ENCODE measurements at places on chromosomes 3 and 15.

DNA sequence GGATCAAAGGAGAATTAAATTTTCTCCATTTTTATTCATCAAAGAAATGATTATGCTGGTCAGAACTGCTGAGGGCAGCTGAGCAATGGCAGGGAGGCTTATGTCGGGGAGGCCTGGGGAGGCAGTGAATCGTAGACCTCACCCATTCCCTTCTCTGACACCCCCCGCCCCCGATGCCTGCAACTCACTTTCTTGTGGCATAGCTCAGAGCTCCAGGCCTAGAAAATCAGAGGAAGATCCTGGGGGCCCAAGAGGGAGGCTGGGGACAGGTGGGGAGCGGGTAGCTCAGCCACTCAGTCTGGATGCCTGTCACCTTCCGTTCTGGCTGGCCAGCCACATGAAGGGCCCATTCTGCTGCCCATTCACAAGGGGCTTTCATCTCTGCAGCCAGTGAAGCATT lies 1.1 kb upstream of the DNAH1 start:
- DNase-seq: no peak

- no peak for DNase-seq
Measured at GRCh38 chr3:134364061-134364935, 9.9 kb downstream of the AMOTL2 start.

DNA sequence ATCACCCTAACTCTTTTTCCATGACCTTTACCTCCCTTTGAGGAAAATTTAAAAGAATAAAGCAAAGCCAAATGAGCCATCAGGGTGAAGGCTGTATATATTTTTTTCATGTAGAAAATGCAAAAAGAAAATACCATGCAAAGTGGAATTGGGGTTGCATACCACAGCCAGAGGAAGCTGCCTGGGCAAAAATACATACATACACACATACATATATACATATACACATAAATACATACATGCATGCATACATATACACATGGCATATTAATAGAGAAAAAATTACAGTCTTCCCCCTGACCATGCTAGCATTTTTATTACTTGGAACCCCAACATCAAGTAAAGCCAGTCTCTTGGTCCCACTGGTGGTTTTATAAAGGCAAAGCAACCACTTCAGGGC lies 63.7 kb upstream of the TMCO5A start:
- DNase-seq: no peak

GRCh38 chr15:67361100-67361499 lies 106.5 kb downstream of the IQCH start:
- DNase-seq: no peak

- DNase-seq: no peak
Measured at GRCh38 chr3:65936908-65937638, 101.6 kb downstream of the MAGI1 start.

GRCh38 chr3:126300001-126300760 lies 57.0 kb downstream of the KLF15 start:
- DNase-seq: no peak

DNA sequence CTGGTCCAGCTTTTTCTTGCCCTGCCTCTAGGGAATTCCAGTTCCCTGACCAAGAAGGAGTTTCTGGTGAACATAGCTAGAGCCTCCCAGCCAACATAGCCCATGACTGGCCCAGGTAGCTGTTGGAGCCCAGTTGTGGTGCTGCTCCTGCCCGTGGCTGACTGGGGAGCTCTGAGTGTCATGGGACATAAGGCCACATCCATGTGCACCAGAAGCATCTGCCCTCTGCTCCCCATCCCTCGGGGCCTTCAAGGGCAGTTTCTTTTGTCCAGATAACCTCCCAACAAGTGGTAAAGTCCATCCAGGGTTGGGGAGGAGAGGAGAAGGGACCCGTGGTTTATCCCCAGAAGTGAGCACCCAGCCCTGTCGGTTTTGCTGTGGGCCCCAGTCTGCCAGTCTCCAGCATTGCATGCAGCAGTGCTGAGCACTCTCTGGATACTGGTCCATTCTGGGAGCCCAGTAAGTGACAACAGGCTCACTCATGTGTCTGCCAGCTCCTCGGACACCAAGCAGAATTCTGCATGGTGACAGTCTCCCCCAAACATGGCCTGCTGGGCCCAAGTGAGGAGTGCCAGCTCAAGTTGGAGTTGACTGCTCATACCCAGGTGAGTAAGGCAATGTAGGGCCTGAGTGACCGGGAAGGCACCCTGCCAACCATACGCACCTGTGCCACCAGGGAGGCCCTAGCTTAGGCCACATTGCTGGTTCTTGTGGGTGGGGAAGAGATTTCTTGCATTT lies 28.8 kb downstream of the ACAA1 start:
- DNase-seq: no peak

DNA sequence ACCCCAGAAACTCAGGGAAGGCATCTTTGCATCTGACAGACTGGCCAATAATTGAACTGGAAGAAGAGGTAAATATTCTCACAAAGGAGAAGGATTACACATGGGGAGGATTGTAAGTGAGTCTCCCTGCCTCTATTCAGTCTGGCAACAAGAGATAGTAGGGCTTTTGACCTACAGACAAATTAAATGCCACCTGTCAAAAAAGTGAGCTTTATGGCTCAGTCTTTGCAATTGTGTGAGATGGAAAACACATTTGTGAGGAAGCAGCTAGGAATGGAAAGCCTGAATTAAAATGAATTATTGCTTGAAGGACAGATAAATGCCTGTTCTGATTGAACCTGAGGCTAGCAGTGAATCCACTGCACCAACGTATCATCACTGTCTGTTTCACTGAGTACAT lies 173.3 kb upstream of the GOLIM4 start:
- no peak for DNase-seq

DNA sequence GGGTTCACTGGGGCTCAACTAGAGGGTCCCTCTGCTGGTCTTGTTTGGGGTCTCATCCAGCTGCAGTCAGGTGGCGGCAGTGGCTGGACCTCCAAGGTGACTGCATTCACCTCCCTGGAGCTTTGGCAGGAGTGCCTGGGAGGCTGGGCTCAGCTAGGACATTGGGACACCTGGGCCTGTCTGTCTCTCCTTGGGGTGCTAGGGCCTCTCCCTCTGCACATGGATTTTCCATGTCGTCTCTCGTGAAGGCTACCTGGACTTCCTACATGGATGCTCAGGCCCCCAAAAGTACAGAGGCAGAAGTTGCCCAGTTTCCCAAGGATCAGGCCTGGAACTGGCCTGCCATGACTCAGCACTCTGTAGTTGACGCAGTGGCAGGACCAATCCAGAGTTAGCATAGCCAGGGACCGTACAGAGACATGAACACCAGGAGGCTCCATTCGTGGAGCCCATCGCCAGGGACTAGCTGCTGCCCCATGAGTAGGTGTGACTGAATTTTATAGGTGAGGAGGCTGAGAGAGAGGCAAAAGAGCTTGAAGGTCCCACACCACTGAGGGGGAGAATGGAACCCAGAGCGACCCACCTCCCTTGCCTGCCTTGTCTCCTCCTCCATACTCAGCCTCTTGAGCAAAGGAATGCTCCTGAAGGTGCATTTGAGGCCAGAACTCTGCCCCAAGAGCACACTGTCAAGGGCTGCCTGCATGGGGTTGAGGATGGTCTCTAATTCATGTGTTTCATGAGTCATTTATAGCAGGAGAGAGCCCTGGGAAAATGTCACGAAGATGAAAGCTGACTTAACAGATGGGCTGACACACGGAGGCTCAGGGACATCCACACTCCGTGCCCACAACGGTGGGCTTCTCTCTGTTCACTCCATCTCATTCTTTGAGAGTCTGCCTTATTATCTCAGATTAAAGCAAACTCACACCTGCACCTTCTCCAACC lies 13.0 kb upstream of the ALDH1A3 start:
- DNase-seq: no peak

- no peak for DNase-seq
Measured at GRCh38 chr3:28601291-28601690, 252.7 kb upstream of the AZI2 start.

DNA sequence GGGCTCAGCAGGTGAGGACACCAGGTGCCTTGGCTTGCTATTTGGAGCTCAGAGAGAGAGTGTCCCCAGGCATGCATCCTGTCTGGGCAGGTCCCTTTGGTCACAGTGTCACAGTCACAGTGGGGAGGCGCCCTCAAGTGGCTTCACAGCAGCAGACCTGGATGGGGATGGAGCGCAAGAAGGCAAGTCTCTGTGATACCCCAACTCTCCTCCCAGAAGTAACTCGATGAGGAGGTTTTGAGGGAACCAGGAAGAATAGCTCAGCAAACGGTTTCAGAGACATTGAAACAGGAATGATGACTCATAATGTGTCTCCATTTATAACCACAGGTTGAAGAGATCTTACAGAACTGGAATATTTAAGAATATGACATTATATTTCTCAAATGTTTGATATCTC lies 66.5 kb upstream of the SH3GL3 start:
- DNase-seq: peak; percentile 4

DNA sequence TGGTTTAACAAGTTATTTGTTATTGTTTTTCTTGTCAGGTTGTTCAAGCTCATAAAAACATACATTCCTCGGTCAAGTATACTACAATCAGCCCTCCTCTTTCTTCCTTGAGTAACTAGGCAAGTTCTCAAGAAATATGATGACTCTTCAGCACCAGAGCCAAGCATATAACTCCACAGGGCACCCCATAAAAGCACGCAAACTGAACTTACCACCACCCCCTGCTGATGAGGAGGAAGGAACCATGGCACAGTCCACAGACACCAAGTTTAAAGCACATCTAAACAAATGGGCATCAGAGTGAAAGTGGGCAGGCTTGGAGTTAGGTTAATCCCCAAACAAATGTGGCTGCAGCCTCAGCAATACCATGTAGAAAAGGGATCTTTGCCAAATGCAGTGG lies 5.3 kb downstream of the IP6K2 start:
- no peak for DNase-seq

DNA sequence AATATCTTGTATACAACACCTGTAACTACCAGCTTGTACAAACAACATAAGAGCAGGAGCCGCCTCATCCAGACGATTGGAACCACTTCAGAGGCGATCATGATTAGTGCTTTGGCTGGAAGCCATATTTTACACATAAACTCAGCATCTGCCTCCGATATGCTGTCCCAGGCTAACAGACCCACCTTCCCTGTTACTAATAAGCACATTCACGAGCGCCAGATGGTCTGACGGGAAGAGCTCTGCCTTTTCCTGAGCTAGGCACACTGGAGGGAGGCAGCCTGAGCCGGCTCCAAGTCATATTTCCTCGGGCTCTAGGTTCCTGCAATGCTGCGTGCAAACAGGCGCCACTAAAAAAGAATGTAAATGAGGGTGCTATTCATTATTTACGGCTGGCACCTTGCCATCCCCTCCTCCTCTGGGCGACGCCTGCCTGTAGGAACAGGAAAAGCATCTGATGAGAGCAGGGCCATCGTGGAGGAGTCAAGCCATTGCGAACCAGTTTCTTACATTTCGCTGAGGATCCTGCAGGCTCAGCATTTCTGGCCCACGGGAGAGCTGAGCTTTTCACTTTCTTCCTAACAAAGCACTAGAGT lies 98.2 kb downstream of the ANXA2 start:
- DNase-seq: no peak

- DNase-seq: no peak
Measured at GRCh38 chr3:23508464-23508863, 297.3 kb upstream of the UBE2E1 start.

DNA sequence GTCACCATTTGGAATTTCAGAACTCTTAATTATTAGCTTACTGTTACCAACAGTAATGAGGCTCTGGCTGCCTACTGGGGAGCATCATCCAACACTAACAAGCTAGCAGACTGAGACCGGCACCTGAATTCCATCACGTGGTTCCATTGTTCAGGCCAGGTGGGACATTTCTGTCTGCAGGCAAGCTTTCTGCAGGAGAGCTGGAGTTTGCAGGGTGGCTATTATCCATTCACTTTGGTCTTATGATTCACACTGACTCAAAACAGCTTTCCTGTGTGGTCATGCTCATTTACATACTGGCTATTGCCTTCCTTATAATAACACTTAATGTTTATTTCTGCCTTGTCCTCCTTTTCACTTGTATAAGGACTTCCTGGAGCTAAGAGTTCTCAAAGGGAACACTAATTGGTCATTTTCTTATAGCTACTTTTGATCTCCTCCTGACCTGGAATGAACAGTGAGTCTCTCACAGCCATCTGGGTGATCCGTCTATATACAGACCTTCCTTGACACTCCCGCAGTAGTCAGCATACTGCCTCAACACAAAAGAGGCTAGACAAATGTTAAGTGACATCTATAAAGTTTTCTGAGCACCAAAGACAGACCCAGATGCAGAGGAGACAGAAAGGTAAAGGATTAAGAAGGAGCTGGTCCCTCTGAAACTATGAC lies 695.4 kb downstream of the FHIT start:
- no peak for DNase-seq

GRCh38 chr3:114218578-114219185 lies 18.7 kb downstream of the ZNF80 start:
- DNase-seq: no peak

DNA sequence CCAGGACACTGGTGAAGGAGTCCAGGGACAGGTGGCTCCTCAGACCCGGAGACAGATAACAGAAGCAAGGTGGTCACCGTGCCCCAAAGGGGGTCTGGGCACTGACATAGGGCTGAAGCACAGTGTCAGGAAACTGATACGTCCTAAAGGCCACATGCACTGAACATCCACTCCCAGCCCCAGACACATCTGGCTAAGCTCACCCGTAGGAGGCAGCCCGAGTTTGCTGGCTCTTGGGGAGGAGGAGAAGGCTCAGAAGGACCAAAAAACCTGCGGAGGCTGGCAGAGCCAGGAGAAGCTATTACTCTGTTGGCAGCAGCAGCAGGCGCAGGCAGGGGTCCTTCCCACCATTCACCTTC lies 1.2 kb downstream of the CACNA2D2 start:
- DNase-seq: no peak

DNA sequence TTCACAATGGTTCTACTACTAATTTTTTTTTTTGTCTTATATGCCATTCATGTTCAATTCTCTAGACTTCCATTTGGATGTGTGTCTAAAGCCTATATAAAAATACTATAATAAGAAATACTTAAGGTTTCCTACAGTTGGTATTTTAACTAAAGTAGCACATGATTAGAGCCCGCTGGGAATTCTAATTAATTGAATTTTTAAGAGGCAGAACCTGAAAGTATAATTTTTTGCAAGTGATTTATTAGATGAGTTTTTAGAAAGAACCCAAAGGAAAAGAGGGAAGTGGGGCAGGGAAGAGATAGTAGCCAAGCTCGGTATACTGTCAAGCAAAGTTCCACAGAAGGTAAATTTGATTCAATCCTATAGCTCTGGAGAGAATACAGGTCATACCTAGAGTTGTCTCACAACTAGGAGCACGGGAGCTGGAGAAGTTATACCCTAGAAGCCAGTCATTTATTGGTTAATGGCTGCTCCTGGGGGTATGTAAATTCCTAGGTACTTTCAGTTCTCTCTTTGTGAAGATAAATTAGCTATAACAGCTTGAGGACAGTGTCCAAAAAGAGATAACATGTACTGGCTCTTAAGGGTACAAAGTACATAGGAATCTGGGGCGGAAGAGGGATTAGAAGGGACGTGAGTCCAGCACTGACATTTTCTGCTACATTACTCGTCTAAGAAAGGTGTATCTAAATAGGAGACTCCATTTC lies 225.6 kb downstream of the CNTN6 start:
- DNase-seq: no peak

DNA sequence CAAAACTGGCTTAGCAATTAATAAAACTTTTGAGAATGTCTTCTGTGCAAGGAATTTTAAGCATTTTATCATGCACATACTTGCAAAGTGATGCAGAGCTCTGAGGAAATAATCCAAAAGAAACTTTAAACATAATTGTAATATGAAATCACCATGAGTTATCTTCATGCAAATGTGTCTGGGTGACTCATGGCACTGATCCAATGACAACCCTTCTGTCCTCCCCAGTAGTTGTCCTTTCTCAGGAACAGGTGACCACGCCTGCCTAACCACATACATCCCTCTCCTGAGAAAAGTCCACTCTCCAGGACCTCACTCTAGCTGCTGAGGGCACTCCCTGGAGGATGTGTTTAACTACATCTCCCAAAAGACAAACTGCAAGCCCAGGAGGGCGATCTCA lies 530.6 kb upstream of the IL12A start:
- DNase-seq: no peak

Data from stimulated activated CD4-positive, alpha-beta T cell treated with anti-CD3 and anti-CD28 coated beads, Interleukin-15, amount 100 ng/mL, for 48 hours (primary cell).